ENCODE measurements at places on chromosomes 2 and 18. TPM values are rescaled to one million over a fixed set of nuclear protein-coding genes. Genes with fewer than 3 reads are reported as not detected.

The FEV gene
- total RNA-seq = not detected

The BARD1 gene
- total RNA-seq = 5.2 TPM

The CXCR1 gene
- total RNA-seq = not detected

The VIT gene
- total RNA-seq = not detected

The ZNF142 gene
- total RNA-seq = 40.3 TPM

The ADAM23 gene
- 6.3 TPM for total RNA-seq

GRCh38 chr2:163670929-163671328, 64.9 kb downstream of the FIGN start:
- no peak for DNase-seq

DNA sequence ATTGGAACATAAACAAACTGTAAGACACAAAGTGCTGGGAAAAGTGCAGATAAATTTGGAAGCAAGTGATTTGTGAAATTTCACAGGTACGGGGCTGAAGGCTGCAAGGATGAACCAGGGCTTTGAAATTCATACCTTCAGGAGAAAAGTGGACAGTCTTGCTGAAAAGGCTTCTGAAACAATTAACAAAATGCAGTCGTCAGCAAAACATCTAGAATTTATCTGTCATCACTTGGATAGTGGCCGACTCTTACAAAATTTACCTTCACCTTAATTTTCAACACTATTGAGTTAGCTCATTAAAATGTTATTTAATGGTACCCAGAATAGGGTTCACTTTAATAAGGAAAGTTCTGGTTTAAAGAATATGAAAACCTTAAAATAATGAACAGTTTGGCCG, 138.3 kb downstream of the SNTG2 start:
- DNase-seq = no peak

DNA sequence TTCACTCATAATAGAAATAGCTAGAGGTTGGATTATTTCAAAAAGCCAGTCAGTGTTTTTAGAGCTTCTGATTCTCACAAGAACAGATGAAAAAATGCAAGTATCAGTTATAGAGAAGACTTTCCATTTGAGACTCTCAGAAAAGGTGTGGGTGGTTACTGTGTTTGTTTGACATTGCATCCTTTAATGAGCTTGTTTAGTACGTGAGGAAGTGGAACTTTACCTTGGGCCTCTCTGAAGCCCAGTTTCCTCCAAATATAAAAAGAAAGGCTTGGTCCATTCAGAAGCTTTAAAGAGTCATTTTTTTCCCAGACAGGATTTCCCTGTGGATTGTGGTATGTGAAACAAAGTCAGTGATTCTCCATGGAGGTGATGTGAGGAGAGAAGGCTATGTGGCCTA, 89.9 kb upstream of the RANBP2 start:
- no peak for DNase-seq

DNA sequence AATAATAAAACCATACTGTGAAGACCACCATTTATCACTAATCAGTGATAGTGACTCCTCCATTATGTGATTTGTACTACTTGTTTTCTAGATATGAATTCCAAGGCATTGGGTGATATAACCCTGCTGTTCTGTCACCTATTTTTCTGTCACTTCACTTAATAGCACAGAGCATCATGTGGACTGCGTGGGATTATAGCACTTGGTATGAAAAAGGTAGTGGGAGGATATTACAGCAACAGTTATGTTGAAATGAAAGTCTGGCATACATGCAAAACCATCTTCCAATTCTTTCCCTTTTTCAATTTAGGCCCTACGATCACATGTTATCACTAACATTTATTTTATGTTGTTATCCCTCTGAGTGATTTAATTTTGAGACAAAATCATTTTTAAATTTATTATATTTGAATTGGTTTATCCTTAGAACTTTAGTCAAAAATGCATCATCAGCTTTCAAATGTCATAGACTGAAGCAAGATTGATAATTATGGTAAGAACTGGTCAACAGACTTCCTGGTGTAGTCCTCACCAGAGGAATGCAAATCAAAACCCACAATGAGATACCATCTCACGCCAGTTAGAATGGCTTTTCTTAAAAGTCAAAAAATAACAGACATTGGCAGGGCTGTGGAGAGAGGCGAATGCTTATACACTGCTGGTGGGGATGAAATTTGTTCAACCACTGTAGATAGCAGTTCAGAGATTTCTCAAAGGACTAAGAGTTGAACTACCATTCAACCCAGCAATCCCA, 242.6 kb downstream of the IKZF2 start:
- no peak for DNase-seq

DNA sequence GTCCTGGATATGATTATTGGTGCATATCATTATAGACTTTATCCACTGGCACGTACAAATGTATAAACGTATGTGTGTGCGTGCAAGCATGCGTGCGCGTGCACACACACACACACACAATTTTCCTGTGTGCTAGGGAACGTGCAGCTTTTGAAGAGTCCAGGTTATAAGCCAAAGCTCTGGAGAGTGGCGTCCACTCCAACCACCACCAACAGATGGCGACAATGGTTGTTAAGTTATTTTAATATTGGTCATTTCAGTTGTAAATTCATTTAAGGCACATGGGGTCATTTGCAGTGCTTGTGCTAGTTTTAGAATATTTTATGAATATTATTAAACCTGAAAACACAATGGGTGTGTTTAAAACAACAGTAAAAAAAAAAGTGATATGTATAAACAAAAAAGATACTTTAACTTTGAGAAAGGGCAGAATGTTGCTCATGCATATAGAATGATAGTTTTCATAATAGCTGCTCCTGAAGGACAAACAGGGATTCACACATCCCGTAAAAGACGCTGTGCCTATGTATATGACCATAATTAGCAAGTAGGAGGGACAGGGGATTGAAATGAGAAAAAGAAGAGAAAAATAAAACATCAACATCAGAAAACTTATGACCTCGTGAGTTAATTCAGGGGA, 124.2 kb upstream of the ITGB6 start:
- DNase-seq = peak; percentile 50

DNA sequence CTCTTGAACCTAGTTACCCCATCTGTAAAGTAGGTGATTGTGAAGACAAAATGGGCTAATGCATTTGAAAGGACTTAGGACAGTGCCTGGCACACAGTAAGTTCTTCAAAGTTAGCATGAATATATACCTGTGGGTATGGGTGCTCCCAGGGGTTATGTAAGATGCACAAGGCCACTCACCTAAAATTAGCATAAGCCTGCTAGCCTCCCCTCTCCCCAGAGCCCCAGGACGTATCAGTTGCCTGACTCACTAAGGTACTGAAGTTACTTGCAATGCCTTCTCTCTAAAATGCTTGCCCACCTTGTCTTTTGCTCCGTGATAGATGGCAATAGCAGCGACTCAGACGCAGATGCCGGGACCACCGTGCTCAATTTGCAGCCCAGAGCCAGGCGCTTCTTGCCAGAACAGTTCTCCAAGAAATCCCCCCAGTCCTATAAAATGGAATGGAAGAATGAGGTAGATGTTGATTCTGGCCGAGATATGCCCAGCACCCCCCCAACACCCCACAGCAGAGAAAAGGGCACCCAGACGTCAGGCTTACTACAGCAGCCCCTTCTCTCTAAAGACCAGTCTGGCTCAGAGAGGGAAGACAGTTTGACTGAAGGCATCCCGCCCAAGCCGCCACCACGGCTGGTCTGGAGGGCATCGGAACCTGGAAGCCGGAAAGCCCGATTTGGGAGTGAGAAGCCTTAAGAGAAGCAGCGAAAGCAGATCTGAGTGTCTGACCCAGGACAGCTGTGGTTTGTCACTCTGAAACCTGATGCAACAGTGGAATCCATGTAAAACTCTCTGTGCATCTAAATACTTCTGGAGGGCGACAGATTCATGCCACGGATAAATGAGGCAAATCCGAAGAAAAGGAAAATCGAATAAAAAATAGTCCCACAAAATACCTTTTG, 53.8 kb upstream of the TMEM182 start:
- DNase-seq = no peak

- no peak for DNase-seq
Measured at GRCh38 chr2:232482301-232483238, 5.1 kb downstream of the ECEL1 start.

DNA sequence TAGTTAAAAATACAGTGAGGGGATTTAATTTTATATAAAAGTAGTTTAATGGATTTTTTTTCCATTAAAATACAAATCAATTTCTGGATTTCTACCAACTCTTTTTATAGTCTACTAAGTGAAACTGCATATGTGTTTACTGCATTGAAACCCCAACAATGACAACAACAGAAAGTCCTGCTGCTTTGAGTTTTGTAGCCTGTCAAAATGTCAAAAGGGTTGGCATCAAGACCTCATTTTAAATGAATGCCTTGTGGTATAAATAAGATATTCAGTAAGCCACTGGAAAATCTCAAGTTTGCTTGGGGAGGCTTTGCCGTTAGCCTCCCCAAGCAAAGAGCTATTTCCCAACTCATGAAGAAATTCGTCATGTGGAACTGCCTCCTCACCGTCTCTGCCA, 440.3 kb upstream of the HNMT start:
- DNase-seq = no peak

- no peak for DNase-seq
Measured at GRCh38 chr2:74201196-74201595, 2.8 kb downstream of the MTHFD2 start.

DNA sequence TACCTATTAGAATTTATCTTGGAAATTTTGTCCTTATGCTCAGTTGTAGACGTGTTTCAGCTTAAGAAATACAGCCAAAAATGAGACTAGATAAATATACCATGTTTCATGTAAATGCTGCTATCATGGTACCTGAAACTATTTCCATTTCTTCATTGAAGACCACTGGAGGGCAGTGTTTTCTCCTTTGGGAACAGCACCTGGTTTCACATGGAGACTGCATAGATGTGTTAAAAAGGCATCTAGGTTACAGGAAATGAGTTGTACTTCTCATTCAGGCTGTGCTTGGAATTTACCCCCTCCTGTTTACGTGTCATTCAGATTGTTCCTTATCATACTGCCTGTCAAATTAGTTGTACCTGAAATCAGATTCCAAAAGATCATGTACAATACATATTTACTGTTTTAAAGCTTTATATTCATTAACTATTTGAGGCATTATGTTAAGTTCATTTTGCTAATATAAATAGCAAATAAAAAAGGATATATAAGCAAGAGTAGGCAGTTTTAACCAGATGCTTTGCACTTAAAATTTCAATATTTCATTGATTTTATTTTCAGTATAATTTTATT, 57.3 kb upstream of the PSMD14 start:
- DNase-seq = no peak

- DNase-seq = no peak
Measured at GRCh38 chr2:137764646-137765045, 199.6 kb upstream of the HNMT start.

DNA sequence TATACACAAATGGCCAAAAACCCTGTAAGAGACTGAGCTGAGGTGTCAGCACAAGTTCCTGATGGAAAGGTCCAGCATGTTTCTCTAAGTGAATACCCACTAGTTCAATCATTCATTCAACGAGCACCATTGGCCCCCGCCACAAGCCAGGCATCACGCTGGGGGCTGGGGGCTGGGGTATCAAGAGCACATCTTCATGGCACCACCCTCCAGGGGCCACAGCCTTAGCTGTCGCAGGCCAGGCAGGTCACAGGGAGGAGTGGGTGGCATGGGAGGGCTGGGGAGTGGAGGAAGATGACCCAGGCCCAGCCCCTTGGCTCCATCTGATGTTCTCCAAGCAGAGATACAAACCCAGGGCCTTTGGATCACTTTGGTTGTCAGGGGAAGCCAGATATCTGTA, 97.9 kb downstream of the ACKR3 start:
- DNase-seq = no peak

GRCh38 chr2:241563571-241563980, 5.0 kb downstream of the BOK start:
- no peak for DNase-seq

DNA sequence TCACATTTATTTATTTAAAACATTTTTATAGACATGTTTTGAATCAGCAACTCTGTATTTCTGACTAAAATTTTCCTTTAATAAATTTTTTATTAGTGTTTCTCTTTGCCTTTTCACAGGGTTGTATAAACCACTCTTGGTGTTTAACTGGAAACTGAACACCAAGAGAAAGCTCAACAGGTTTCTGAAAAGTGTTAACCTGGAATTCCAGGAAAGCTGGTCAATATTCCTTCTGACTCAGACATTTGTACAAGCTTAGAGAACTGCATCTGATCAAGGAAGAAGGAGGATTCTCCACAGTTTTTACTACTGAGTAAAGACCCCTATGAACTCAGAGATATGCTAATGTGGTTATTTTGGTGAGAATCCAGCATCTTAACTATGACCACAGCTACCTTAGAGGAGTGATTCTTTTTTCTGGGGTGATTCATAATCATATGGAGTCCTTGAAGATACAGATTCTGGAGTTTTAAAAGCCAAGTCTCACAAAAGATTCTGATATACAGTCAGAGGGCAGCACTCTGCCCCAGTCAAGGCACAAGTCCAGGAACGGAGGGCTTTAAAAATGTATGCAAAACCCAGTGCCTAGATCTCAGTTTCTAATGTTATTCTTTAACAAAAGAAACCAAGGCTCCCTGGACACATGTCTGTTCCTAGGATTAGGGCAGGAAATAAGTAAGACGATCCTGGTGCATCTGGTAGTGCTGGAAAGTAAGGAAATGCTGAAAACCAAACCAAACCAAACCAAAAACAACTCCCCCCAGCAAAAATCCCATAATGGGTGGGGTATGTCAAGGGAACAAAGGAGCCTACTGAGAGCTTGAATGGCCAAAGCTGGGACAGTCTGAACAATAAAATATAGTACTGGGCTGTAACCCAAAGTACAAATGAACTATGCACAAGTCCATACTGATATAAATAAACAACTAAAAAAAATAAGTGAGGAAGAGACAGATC, 85.1 kb upstream of the FZD5 start:
- DNase-seq = no peak

GRCh38 chr18:65753520-65753919, 2.7 kb downstream of the CDH7 start:
- no peak for DNase-seq

DNA sequence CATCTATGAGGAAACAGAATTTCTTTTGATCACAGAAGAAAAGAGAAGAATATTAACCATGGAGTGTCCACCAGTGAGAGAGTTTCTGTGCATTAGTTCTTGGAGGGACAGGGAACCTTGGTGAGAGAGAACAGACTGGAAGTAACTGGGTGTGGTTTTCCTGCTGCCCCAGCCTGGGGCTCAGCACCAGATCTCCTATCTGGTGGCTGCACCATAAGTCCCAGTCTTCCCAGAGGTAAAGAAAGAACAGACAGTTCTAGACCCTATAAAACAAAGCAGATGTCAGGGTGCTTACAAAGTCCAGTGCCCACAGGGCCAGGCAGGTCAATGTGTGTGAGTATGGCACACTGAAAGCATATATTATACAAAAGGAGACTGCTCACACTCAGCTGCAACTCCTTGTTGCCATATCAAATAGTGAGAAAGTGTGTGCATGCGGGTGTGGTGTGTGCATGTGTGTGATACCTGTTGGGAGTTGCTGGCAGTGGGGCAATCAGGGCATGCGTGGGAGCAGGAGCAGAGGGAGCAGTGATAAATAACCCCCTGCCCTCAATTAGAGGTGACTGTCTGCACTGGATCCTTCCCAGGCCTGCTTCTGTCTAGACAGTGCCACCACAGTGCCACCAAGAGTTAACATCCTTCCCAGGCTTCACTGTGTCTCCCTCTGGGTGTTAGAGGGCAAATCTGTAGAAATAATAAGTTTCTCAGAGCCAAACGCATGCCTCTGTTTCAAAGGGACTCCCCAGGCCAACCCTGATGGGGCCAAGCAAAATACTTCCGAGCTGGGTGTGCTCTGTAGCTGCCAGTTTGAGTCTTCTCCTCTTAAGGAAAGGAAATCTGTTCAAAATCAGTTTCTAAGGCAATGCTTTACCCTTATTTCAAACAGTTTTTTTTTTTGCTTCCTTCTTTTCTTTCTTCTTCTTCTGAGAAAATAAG, 45.7 kb downstream of the RDH14 start:
- no peak for DNase-seq
